ENCODE measurements at places on chromosomes 5 and 9. TPM values are rescaled to one million over a fixed set of nuclear protein-coding genes. Genes with fewer than 3 reads are reported as not detected.

Gene GOLGA1
- total RNA-seq: 19.3 TPM

Gene STING1
- total RNA-seq: 32.2 TPM

Gene GLIPR2
- 24.3 TPM for total RNA-seq

Gene LTC4S
- total RNA-seq: 13.4 TPM

DNA sequence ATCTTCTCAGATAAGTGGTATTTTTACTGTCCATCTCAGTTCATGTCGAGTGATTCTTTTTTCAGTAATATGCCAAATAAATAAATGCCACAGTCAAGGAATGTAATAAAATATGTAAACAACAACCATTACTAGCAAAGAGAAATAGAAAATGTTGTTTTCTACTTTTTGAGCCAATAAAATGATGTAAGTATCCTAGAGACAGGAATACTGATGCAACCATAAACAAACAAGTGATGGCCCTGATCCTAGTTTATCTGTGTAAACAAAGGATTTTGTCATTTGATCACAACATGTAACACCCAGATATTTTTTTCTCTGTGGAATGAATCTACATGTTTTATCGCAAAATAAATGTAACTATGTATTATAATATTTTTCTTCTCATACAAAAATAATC lies 1852.8 kb downstream of the EFNA5 start:
- DNase-seq: no peak

DNA sequence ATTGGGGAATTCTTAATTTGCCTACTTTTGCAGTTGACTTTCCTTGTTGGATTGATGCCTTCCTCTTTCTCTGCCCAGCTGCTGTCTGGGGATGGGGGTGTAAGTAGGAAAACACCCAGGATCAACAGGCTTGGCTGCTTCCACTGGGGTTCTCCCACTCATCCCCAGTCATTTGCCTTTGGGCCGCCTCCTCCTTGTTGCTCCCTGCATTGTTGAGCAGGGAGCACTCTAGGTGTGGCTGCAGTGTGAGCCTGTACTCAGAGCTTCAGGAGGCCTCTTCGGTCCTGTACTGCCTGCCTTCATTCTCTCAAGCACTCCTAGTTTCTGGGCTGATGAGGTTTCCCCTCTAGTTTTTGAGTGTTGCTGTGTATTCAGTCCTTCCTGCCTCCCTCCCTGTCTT lies 12.1 kb downstream of the RHOBTB3 start:
- DNase-seq: no peak

DNA sequence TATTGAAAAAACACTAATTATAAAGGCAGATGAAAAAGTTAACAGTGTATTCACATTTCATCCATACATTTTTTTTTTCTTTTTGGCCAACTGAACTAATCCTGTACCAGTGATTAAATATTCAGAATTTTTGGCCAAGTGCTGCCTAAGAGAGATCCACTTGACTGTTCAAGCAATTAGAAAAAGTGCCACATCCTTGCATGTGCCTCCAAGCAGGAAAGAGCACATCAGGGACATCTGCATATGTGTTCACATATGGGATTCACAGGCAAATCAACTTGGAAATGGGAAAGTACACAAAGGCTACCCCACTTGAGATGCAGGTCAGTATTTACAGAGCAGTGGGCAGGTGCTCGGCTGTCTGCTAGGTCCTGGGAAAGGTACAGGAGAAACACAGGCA lies 163.3 kb upstream of the LHFPL2 start:
- no peak for DNase-seq

GRCh38 chr5:56142614-56143372 lies 90.3 kb downstream of the ANKRD55 start:
- no peak for DNase-seq

DNA sequence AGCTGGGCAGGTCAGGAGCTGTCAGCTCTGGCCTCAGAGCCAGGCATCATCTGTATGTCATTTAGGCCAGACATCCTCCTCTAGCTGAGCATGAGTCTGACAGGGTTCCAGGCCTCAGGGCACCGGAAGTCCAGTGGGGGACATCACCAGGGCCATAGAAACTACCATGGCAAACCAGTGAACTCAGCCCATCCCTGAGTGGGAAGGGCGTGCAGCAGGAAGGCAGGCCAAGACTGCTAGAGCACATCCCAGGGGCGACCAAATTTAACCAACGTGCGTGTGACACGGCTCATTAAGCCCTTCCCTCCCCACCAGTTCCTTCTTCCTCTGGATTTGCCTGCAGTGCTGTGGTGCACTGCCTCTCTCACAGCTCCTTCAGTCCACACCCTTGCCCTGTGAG lies 75.9 kb downstream of the COL27A1 start:
- DNase-seq: no peak

DNA sequence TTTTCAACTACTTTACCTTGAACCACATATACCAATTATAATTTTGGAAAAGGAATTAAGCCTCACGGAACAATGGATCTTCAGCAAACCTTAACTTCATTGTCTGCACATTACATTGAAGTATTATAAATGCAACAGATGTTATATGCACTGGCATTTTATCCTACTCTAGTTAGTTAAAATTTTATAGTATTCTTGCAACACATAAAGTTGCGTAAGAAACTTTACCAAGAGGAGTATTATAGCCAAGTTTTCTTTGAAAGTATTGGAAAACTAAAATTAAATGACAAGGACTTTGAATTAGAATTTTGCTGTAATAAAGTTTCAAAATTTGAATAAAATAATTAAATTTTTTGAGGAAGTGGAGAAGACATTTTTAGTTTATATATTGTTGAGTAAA lies 63.4 kb upstream of the SREK1 start:
- no peak for DNase-seq

- DNase-seq: no peak
These were observed 76.3 kb upstream of the BARHL1 start for GRCh38 chr9:132505991-132506655.

DNA sequence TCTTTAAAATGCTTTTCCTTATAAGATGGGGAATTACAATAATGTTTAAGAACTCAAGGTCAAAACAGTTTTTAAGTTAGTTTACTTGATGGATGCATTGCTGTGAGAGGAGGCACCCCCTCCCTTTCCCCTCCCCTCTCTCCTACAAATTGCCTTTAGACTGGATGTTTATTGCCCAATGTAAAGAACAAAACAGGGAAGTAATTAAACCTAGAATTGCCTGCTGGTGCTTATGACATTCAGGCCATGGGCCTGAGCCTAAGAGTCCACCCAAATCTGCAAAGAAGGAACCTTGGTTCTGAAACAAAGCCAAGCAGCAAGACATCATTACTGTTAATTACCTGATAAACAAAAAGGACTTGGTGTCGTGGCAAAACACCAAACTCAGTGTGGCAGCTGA lies 630.3 kb downstream of the ISL1 start:
- no peak for DNase-seq

Measured in A172 (cell line).